Activated naive CD8-positive, alpha-beta T cell treated with anti-CD3 and anti-CD28 coated beads for 36 hours (primary cell): ENCODE measurements at places on chromosomes 6 and 20.

DNA sequence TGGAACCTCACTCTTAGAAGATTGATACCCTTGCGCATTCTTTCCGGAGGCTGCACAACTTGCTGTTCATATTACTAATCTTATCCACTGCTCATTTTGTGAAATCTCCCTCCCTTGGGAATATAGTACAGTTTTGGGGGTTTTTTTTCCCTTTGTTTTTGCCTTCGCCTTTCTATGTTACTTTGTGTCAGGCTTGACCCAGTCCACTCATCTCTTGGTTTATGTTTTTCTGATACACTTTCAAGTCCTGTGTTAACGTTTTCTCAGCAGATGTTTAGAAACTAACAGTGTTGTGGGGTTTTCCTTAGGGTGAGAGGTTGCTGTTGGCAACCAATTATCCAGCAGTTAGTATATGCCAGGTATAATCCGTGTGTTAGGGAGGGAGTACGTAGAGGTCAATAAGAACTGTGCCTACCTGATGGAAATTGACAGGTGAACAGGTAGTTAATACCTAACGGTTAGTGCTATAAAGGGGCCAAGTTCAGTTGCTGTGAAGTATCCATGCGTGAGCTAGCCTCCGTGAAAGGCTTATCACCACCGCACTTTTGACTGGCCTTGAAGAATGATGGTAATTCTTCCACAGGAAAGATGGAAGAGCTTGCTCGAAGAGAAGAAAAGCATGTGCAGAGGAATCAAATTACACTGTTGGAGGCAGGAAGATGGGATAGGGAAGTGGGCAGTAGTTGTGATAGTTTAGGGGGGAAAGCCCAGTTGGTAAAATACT is 1.4 kb downstream of the NFYA start:
- DNase-seq: no peak

DNA sequence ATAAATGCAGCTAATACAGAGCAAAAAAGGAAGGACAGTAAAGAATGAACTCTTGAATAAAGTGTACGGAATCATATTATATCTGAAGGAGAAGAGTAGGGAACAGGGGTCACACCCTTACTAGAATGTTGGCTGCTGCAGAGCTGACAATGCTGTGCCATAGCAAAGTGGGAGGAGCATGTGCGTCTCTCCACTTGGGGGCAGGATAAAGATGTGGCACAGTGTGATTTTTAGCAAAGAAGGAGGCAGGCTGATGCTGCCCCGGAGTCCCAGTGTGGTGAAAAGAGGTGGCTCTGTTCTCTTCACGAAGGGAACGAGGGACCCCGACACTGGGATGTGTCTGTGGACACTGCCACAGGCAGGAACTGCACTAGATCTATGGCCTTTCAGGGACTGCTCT is 67.5 kb downstream of the INSM1 start:
- no peak for DNase-seq

DNA sequence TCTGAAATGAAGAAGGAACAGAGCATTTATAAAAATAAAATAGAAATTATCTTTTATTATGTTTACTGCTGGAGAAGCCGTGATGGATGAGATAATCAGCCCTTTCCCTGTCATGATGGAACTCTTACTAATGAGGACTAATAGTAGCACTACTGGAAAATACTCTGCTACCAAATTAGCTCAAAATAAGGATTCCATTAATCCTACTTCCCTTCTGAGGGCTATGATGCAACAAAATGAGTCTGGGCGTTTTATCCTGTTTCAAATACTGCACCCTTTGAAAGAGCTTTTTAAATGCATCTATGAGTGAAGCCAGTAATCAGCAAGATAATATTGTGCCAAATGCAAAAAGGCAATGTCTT is 59.3 kb upstream of the CARMIL1 start:
- no peak for DNase-seq

DNA sequence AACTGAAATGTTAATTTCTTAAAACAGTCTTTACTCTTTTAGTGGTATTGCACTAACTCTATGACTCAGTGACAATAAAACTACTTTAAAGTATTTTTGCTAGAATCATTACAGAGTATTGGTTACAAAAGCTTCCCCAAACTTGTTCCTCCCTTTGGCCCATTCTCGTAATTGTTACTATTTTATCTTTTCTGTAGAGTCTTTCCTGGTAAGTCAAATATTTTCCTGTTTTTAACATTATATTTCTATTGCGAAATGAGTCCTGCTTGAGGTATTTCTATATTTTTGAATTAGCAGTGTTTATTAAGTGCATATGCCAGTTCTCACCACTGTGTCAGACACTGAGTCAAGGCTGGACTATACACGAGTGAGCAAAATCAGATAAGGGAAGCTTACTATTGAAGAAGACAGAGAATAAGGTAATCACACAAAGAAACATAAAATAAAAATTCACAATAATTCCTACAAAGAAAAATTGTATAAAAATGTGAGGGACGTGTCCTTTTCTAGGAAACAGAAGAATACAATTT is 970.5 kb downstream of the EYS start:
- no peak for DNase-seq

- no peak for DNase-seq
Observed at GRCh38 chr6:44439270-44440045, 52.0 kb downstream of the CDC5L start.

DNA sequence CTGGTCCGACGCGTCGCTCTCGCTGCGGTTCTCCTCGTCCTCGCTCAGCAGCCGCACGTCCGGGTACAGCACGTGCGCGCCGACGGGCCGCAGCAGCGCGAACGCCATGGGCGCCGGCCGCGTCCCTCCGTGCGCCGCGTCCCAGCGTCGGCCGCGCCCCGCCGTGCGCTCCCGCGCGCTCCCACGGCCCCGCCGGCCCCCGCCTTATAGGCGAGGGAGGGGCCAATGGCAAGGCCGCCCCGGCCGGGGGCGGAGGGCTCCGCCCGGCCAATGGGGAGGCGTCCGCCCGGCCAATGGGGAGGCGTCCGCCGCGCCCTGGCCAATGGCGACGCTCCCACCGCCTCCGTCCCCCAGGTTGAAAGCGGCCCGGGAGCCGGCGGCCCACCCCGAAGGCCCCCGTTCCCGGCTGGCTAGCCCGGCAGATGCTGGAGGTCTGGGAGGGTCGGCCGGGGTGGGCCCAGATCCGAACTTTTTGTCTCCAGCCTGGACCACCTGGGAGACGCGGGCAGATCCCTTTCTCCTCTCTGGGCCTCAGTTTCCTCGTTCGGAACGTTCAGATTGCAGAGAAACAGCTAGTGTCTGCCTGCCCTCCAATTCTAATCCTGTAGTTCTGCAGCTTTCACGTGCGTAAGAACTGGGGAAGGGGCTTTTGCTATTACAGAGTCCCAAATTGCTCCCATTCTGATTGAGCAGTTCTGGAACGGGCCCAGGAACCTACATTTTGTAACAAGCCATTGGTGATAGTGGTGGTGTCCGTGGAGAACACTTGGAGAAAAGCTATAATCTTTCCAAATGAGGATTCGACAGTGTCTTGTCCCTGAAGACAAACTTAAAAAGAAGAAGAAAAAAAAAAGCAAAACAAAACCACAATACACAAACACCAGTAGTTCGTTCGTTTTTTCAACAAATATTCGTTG is at the start of gene TCF15:
Gene TCF15 (minus strand): TSS at position 180 of the 917 bp plus-strand sequence. CDS start 72 bp downstream, at position 108.
- DNase-seq: peak; percentile 47

- no peak for DNase-seq
Observed at GRCh38 chr20:36663031-36663430, 17.0 kb upstream of the SLA2 start.

DNA sequence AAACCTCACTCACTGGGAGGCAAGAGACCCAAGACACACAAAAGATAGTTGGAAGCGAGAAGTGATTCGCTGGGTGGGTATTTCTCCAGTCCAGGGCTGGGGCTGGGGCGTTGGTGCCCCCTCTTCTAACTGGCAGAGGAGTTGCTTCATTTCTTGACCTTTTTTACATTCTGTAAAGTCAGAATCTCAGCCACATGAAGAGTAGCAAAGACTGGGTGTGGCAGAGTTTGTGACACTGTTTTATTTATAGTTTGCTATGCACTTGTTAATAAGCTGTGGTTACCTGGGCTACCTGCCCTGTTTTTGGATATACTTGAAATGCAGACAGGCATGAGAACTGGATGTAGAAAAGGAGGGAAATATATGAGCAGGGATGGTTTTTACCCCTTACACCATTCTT is 42.3 kb downstream of the IL20RA start:
- no peak for DNase-seq

- peak; percentile 56 for DNase-seq
Observed at GRCh38 chr6:43269273-43270007, 26.2 kb downstream of the TTBK1 start.

DNA sequence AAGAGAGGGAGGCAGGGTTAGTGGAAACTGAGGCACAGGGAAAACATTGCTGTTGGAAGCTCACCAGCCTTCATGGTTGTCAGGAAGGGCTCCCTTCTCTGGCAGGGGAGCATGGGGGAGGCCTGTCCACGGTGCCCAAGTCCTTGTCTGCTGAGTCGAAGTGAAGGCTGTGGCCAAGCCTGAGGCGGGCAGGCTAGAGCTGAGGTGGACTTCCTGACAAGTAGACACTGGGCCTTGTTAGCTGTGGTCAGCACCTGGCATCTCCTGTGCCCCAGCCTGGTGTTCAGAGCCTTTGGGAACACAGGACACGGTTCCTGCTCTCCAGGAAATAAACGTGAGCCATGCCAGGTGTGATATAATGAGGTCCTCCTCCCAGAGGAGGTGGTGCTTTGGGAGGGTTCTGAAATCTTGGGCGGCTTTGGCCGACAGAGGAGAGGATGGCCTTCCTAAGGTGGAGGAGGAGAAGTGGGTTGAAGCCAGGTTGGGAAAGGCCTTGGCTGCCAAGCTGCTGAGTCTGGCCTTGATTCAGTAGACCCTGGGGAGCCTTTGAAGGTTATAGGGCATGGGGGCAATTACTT is 138.4 kb upstream of the RNF24 start:
- no peak for DNase-seq

GRCh38 chr6:55812509-55812908 is 62.9 kb downstream of the BMP5 start:
- DNase-seq: no peak

GRCh38 chr20:4108495-4109306 is 93.3 kb upstream of the RNF24 start:
- DNase-seq: peak; percentile 68

DNA sequence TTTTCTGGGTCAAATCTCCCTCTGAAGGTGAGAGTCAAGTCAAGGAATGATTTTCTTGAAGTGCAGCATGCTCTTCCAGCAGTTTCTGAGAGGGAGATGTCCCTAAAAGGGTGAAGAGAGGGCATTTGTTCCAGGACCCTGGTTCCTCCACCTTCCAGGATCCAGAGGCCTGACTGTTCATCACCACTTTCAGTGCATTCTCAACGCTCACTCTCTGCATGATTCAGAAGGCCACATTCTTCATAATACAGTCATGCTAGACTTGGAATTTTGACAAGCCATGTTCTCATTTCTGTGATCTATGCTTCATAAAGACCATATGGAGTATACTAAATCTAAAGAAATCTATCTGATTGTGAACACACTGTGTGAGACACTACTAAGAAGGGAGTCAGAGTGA is 85.1 kb downstream of the PDE7B start:
- DNase-seq: no peak

- DNase-seq: no peak
Observed at GRCh38 chr6:169940481-169941271, 189.3 kb downstream of the ERMARD start.

DNA sequence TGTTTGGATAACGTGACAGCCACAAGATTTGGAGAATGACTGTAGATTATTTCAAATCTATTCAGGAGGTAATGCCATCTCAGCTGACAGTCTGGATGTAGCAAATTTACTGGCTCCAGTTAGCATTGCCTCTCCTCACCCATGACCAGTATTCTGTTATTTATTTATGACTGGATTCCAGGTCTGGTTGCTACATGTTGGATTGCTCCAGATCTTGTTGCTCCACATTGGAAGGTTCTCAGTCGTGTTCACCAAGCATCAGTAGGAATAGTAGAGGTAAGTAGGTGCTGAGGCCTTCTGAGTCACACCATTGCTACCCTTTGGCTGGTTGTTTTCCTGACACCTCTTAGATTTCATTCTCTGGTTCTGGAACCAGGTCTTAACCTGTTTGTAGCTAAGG is 69.5 kb upstream of the ELOVL5 start:
- DNase-seq: no peak

GRCh38 chr6:41938590-41939175 is 2.9 kb downstream of the CCND3 start:
- DNase-seq: no peak

GRCh38 chr6:40128127-40128526 is 193.9 kb upstream of the MOCS1 start:
- no peak for DNase-seq

DNA sequence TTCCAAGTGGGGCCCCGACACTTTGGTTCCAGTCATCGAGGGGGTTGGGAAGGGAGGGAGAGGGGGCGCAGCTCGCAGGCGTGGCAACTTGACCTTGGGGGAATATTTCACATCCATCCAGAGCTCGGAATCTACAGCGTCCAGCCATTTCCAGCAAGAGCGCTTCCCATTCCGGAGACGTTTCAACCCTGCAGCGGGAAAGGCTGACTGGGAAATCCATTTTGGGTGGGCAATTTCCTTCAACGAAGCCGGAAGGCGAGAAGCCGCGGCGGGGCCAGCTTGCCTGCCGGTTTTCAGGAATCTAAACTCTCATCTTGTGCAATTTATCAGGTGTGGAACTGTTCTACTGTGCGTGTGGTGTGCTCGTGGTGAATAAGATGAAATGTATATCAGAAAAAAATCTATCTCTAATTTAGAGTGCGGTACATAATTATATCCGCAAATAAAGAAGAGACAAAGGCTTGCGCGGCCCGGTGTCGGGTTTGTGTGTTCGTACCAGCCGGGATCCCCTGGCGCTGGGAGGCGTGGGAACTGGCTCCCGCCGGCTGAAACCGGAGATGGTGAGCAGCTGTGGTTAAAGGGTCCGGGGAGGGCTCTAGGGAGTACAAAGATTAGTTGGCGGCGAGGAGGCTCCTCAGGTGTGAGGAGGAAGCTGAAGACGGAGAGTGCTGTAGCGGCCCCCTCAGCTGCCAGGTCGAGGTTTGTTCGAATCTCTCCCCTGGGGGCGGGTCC is 4.8 kb downstream of the SLC32A1 start:
- no peak for DNase-seq

GRCh38 chr6:39295611-39296011 is 18.6 kb downstream of the KCNK17 start:
- DNase-seq: no peak

DNA sequence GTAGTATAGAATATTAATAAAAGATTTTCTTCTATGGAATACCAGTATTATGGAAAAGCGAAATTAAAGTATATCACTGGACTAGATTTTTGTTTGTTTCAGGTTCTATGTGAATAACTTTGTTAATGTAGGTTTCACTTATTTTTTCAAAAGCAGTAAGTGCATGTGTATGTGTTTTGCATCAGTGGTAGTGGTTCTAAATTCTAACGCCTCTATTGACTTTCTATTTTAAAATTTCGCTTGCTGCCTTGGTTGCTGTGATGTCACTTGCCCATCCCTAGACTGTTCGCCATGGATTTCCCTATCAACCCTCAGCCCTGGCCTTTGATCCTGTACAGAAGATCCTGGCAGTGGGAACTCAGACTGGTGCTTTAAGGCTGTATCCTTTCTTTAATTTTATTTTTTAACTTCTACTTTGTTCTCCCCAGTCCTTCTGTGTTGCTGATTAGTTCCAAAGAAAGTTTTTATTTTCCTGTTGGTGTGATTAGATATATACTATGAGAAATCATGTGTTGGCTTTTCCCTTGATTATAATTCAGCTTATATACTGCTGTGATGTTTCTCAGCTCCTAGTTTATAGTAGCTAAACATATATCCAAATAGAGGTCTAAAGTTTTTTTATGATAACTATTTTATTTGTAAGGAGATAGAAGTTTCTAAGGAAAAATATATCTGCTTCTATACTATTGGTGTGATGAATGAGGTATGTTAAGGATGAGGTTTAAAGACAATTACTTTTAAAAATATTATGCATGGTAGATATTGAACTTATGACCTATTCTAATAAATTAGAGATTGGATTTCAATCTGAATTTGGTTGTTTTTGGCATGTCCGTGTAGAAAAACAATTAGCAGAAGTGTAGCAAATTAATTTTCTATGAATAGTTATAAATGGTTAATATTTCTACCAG is 1.7 kb downstream of the STXBP5 start:
- DNase-seq: no peak
